ENCODE measurements at places on chromosomes 7 and 10. TPM values are rescaled to one million over a fixed set of nuclear protein-coding genes. Genes with fewer than 3 reads are reported as not detected.

- no peak for DNase-seq
These were observed 337.9 kb upstream of the SORCS1 start for GRCh38 chr10:107502229-107502985.

GRCh38 chr10:72541337-72541736, 84.5 kb downstream of the MICU1 start:
- no peak for DNase-seq

DNA sequence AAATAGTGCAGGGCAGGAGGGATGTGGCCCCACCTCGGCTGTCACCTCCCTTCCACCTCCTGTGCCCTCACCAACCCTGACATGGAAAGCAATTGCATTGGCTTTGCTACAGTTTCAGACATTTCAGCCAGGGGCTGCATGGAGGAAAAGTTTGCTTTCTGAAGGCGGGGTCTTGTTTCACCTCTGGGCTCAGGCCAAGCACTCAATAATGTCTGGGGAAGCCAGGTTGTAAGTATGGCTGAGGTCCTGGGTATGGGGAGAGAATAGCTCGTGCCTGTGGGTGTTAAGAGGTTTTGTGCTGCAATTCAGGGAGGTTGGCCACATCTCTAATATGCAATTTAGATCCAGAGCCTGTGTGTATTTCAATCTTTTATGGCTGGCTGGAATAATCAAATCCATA, 238.4 kb upstream of the MKI67 start:
- no peak for DNase-seq

The SLC29A4 gene
- 0.42 TPM for total RNA-seq

DNA sequence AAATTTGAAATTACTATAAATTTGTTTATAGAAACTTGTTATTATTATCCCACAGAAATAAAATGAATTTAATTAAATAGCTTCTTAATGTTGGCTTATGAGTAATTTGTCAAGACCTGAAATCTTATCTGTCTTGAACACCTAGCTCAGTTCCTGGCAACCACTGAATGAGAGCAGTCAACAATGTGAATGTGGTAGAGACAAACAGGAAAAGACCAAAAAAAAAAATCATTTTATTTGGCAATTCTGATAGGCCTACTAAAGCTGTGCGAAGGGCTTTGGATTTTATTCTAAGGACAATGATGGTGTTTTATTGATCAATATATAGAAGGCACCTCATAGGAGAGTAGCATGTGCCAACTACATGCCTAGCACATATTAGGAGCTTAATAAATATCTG, 127.8 kb upstream of the RSU1 start:
- DNase-seq, result no peak

The RASA4 gene
- total RNA-seq, result 59.0 TPM

DNA sequence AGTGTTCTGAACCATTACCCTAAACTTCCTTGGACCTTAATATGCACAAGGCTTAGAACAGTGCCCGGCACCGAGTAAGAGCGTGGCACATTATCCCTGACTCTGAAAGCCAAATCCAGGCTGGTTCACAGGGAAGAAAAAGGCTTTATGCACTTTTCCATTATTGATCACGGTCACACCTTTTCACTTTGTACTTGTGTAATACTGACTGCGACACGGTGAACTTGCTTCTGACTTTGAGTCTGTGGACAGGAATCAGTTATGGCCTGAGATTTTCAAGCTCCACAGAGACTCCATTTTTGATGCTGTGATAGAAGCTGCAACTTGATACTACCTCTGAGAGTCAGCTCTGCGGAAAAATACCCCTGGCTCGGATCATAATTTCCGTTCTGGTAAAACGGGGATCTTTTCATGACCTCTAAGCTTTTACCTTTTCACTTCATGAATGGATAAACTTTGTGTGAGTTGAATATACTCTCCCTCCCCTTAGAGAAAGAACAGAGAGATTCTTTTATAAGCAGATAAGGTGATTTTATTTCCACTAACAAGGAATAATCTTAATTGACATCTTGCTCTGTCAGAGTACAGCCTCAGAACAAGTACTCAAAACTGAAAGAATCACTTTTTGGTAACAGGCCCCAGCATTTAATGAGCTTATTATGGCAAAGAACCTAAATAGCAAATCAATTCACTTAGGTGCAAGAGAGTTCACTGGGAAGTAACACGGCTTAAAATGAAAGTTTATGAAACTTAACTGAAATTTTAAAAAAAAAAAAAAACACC, 88.8 kb downstream of the ELMO1 start:
- no peak for DNase-seq

GRCh38 chr10:93211991-93212390, 138.3 kb downstream of the CYP26A1 start:
- no peak for DNase-seq

DNA sequence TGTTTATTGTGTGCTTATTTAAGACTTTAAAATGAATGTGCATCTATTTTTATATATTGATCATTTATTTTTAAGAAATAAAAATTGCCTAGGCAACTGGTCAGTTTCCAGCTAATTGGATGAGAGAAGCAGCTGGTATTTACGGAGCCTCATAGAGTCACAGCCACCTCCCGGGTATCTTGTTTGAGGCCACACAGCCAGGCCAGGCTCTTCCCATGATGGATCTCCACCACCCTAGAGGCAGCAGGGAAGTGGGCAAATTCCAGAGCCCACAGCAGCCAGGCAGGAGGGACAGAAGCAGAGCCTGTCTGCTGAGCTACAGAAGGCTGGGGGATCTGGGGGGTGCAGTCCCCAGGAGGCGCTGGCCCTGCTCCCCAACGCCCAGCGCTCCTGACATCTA, 61.6 kb downstream of the CLEC2L start:
- no peak for DNase-seq

Data from activated CD8-positive, alpha-beta T cell treated with anti-CD3 and anti-CD28 coated beads, Interleukin-2, amount 10 ng/mL, durations not matched to agents 7 days and 5 days (primary cell).